ENCODE measurements at places on chromosomes 5 and 9.
A peak's percentile ranks its signal among the peaks of the same experiment; 100 is the strongest.

- DNase-seq: no peak
Observed at GRCh38 chr5:135662061-135662481, 83.3 kb upstream of the CXCL14 start.

DNA sequence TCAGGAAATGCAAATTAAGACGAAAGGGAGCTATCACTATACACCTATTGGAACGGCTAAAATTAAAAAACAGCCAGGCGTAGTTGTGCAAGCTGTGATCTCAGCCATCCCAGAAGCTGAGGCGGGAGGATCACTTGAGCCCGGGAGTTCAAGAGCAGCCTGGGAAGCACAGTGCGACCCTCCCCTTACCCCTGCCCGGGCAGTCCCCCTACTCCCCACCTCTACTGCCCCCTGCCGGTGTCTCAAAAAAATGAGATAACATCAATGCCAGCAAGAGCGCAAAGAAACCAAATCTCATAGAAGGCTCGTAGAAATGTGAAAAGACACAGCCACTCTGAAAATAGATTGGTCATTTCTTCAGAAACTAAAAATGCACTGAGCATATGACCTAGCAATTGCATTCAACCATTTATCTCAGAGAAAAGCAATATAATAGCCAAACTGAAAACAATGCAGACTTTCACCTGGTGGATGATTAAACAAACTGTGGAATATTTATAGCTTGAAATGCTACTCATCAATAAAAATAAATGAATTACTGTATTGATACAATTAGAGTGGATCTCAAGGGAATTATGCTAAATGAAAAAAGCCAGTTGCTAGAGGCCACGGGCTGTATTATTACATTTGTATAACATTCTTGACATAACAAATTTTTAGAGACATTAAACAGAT, 20.6 kb downstream of the OR2V2 start:
- no peak for DNase-seq

DNA sequence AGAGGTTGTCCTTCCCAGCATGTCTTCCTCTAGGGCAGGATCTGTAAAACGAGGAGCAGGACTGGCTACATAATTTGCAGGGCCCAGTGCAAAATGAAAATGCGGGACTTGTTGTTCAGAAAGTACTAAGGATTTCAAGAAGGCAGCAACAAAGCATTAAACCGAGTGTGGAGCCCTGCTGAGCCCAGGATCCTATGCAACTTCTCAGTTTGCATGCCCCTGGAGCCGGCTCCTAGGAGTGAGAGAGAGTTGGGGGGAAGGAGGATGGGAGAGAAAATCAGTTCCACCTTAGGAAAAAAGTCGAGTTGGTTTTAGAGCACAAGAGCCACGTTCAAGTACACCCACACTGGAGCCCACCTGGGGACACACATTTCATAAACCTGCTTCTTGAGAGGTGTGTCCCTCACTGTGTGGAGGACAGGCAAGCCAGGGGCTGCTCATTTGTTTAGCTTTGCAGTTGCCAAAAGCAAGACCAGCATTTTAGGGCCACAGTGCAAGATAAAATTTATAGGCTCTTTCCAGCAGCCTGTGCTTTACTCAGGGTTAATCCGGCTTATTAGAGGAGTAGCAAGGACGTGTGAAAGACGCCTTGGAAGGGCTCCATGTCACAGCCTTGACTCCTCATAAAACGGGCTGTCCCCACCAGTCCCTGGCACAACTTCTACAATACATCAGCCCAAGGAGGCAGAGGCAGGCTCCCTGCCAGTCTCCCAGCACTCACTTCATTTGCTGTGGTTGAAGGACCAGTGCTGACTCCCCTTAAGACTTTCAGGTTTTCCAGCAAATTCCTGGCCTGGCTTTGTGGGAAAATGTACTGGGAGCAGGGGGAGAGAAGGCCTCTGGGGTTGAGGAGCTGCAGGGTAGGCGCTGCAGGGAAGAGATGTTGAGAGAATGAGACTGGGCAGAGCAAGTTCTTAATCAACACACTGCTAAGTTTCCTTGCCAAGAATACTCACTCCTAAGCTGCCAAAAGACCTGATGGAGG, 159.7 kb upstream of the SEMA6A start:
- DNase-seq: no peak

- no peak for DNase-seq
Observed at GRCh38 chr5:38608874-38609273, 52.4 kb upstream of the LIFR start.

GRCh38 chr5:165296401-165297130, 1791.1 kb downstream of the MAT2B start:
- no peak for DNase-seq

DNA sequence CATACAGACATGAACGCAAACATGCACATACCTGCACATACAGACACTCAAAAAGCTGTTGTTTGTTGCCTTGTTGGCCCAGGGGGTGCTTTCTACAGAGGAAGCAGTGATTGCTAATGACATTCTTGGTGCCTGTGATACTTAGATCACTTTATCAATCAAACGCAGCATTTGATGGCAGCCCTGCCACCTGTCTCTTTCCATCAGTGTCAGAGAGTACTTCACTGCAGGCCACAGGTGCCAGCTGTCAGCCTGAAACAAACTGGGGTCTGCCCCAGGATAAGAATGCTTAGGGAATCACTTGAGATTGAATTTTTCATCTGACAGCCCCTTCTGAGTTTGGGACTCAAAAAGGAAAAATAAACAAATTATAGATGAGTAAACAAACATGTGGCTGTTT, 388.9 kb upstream of the SGCD start:
- no peak for DNase-seq

DNA sequence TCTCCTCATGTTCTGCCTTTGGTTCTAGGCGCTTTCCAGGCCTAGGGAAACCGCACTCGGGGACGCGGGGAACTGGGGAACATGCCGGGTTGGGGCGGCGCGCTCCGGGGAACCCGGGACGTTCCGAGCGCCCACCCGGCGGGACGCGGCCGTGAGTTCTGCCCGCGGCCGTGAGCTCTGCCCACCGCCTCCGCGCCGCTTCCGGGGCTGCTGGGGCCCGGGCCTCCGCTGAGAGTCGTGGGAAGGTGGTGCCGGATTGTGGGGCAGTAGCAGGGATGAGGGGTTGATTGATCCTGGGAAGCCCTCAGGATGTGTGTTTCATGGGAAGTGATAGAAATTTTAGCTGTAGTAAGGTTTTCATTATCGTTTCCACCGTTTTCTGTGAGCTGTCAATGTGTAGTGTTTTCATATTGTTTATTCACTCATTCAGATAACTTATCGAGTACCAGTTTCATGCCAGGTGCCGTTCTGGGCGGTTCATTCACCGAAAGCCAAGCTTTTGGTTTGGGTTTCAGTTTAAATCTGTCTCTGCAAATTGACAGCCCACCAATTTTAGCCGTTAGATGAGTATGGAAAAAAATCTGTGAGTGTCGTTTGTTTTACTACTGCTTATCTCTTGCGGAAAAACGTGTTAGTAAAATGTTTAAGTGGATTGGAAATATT, 657 bp downstream of the MTRR start:
- peak; percentile 37 for DNase-seq

GRCh38 chr5:180105827-180106312, 34.3 kb upstream of the RNF130 start:
- no peak for DNase-seq

- no peak for DNase-seq
Observed at GRCh38 chr9:133976887-133977286, 15.2 kb downstream of the VAV2 start.

- no peak for DNase-seq
Observed at GRCh38 chr5:180289433-180289832, 2.5 kb downstream of the MAPK9 start.

DNA sequence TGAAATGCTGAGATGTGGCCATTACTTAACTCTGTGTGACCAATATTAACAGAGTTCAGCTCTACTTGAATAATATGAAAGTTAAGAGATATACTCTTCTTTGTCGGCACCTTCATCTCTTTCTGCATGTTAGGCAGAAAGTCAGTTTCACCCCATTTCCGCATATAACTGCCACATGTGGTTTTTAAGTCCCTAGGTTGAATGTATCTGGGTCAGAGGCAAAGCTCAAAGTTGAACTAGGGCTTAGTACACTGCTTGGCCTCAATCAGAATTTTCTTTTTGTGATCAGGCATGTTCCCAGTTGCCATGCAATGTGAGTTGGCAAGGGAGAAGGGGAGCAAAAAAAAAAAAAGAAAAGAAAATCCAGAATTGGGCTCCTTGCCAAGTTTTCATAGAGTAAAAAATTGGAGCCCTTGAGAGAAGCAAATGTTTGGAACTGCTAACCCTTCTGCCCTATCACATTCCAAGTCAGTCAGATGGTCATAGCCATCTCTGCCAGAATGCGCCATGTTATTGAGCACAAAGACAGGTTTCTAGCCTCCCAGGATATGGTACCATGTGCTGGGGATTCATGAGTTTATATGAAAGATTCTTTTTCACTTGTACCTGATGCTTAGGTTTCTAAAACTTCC, 251.2 kb upstream of the RORB start:
- no peak for DNase-seq

DNA sequence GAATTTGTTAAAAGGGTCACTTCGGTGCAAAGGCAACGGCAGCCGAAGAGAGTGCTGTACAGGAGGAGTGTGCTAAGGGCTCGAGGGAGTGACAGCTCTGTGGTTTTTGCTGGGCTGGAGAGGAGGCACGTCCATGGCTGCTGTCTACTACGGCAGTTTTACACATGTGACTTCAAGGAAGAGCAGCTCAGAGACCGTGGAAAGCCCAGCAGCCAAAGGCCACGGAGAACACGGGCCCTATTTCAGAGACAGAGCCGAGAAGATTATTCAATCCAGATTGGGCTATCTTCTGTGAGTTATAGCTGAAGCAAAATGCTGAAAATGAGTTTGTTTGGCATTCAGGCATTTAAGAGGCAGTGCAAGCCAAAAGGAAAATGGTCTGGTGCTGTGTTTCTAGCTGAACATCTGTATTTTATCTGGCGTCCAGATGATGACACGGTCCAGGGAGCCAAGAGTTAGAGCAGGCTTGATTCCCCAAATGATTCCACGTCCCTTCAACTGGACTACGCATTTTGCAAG, 96.4 kb downstream of the RFK start:
- DNase-seq: no peak

DNA sequence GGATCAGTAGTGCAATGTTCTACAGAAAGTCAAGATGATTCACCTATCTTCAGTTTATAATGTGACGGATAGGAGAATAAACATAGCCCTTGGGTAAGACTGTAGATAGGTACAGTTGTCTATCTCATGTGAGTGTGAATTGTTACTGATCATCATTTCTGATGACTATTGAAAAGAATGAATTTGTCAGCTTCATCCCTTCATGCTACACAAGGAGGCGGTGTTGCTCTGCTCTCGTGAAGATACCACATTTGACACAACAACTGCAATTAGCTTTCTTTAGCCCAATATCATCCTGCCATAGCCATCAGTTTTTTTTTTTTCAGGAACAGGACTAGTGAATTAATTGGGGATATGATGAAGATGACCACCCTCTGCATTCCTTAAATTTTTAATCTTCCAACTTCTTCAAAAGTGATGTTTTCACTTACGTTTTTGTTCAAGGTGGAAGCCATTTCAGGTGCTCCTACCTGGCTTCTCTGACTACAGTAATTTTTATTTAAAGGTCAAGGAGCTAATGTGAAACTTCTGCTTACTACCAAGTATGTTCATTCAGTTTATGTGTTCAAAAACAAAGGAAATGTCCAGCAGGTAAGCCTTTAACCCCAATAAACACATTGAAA, 152.9 kb upstream of the MOCS2 start:
- peak; percentile 6 for DNase-seq

GRCh38 chr9:135447126-135447525, 32.5 kb upstream of the PPP1R26 start:
- no peak for DNase-seq
